ENCODE measurements at places on chromosomes 4 and X.
A peak's percentile ranks its signal among the peaks of the same experiment; 100 is the strongest.

GRCh38 chr4:42523066-42523718 is 125.9 kb downstream of the SHISA3 start:
- no peak for DNase-seq

DNA sequence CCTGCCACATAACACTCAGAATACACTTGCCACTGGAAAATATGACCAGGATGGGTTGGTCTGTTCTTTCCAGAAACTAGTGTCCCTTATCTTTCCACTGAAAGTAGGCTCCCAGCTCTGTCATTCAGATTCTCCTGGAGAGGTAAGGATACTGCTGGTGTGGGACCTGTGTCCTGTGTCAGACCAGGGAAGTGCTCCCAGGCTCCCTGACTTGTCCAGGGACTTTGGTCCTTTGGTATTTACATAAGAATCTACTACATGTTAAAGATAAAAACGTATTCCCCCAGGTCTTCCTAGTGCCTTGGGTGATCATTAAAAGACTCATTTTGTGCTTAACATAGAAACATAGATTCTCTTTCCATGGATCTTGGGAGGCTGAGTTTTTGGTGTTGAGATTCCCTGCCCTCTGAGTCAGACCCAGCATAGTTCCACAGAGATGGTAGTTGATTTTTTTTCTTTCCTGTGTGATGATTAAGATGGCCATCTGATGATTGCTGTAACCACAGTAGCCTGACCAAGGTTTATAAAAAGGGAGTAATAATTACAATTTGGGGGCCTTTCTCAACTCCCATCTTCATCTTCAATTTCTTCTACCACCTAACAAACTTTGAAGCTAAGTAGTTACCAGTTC is 159.8 kb upstream of the JADE1 start:
- DNase-seq = no peak

DNA sequence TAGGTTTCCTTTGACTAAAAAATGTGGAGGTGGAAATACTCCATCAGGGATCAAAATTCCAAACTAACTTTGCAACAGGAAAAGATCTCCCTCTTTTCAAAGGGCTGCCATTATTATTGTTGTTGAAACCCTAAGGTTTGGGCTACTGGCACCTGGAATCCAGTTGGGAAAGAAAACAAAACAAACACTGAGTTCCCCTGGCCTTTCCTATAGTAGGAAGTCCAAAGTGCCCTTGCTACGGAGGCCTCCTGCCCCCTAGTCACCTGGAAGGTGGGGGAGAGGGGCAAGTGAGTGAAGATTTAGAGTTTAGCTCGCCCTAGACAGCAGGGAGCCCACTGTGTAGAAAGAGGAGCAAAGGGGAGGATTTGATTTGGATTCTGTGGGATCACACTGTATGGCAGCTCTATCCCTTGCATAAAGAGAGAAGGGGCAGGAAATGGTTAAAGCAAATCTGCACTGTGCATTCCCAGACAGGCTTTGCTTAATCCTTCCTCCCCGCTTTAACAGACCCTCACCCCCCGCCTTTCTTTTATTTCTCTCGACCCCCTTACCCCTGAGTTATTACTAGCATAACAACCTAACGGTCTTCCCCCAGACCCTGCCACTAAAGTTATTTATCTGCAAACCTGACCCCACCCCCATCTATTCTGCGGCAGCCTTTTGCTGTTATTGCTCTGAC is 627 bp upstream of the FAT4 start:
- no peak for DNase-seq

- DNase-seq = no peak
Observed at GRCh38 chrX:17078031-17078720, 131.7 kb downstream of the REPS2 start.

DNA sequence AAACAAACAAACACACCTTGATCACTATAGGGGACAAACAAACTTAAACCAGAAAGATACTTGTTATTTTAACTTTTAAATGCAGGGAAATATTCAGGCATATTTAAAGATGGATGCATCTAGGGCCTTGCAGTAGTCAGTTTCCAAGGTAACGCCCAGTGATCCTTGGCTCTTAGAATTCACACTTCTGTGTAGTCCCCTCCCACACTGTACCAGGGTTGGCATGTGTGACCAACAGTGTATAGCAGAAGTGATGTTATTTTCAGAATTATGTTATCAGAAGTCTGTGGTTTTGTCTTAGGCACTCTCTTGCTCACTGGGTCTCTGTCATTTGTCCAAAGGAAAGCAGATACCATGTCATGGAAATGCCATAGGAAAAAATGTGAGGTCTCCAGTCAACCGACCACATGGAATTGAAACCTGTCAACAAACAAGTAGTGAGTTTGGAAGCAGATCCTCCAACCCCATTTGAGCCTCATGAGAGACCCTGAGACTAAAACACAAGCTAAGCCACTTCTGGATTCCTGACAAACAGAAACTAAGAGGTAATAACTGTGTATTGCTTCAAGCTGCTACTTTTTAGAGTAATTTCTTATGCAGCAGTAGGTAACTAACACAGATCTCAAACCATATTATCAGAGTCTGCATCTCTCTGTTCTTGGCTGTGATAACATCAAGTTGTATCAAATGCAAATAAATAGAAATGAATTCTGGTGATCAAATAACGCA is 670.3 kb downstream of the KCTD8 start:
- DNase-seq = no peak

DNA sequence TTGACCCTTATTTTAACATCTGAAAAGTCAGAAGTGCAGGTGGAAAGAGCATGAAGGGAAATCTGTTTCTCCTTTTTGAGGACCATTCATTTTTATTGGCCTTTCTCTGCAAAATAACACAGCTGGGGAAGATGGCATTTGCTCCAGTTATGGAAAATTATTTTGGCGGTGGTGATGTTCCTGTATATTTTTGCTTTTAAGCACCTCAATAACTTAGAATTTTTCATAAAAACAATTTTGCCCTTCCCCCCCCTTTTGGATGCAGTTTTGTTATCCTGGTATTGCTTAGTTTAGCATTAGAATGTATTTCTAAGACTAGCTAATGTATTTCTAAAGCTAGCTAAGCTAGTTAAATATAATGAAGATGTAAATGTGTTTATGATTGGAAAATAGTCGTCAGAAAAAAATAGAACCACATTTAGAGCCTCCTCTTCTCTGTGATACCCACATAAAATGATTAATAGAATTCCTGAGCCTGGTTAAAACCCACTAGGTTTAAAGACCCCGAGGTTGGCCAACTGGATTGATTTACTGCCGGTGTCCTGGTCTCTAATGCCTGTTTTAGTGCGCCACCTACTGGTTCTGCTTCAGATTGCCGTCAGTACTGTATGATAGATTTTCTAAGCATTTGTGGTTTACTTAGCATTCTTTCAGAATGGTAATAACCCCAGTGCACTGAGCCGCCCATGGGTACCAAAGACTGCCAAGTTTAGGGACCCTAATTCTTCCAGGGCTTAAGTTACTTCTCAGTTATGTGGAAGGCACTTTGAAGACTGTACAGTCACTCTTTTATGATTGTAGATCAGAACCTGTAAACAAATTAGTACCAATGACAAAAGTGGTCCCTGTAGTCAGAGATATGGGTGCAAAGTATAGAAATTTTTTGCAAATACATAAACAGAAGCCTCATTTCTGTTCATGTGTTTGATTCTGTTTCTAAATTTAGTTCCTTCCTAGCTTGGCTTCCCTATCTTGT is 11.4 kb downstream of the KLF3 start:
- peak; percentile 74 for DNase-seq

- DNase-seq = no peak
Observed at GRCh38 chr4:66000510-66001117, 330.3 kb upstream of the EPHA5 start.

DNA sequence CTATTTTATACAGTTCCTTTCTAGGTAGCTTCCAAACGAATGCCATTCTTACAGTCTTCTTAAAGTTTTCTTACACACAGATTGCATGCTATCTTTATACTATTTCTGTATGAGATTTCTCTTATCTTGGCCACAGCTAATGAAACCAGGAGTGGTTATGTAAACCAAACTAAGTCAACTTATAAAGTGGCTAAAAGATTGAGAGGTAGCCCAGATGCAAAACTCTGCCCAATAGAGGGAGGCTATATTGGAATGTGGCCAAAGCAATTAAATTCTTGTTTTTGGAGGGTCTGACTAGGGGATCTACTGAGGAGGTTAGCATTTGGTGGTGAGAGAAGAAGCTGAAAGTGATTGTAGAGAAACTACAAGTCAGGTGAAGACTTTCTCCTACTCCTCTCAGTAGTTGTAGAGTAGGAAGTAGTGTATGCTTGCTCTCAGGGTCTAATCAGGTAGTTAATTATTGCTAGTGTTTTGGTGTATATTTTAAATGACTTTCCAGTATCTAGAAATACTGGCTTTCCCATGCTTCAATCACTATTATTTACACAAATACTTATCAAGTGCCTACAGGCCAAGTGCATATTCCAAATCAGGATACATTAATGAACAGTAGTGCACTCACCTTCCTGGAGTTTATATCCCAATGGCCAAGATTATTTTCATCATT is 104.2 kb upstream of the HPGD start:
- no peak for DNase-seq

DNA sequence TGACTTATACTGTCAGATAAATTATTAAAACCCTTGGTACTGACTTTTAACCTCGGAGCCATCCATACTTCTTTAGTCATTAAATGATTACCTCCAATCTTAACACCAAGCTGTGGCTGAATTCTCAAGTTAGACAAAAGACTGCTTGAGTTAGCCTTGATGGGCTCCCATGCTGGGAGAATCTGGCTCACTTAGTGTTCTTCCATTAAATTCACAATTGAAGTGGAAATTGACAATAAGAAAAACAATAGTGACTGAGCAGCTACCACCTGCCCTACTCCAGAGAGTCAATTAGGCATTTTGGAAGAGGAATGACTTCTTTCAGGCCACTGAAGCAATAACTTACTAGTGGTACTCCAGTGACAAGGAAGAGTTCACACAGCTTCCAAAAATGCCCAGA is 503.0 kb upstream of the CPXCR1 start:
- no peak for DNase-seq

- DNase-seq = no peak
Observed at GRCh38 chrX:103480526-103480925, 38.8 kb downstream of the RAB40A start.

GRCh38 chr4:40763228-40763716 is 13.5 kb downstream of the NSUN7 start:
- no peak for DNase-seq

GRCh38 chr4:6474053-6474568 is 1.7 kb upstream of the PPP2R2C start:
- no peak for DNase-seq

GRCh38 chr4:86055898-86056297 is 304.0 kb downstream of the MAPK10 start:
- DNase-seq = no peak

DNA sequence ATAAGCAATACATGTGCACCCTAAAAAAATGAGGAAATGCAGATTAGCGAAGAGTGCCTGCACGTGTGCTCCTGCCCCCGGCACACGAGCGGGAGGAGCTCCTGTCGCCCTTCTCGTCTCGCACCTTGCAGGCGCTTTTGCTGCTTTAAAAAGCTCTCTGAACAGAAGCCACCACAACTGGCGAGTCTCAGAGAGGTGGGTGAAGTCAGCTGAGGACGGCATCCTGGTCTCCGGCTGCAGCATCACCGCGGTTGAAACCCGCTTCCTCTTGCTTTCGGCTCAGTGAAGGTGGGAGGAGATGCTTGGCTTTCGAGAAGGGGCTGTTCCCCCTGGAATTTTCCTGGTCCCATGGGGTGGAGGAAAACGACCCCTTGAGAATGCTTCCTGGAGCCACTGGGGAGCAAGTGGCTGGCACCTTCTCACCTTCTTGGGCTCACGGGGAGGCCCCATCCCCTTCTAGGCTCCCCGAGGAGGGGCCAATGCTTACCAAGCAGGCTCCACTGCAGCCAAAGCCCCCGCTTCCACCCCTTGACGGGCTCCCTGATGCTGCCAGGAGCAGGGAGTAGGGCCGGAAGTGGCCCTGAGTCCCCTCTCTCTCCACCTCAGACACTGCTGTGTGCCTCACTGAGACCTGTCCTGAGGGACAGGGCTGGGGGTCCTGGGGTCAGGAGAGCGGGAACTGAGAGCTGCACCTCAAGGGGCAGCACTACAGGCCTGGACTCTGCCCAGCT is 29.2 kb upstream of the MXD4 start:
- no peak for DNase-seq

GRCh38 chr4:42489095-42489494 is 91.8 kb downstream of the SHISA3 start:
- no peak for DNase-seq

GRCh38 chrX:24190500-24191156 is 41.1 kb downstream of the ZFX start:
- DNase-seq = no peak

GRCh38 chr4:123102897-123103471 is 180.6 kb upstream of the NUDT6 start:
- no peak for DNase-seq

- DNase-seq = no peak
Observed at GRCh38 chr4:35463251-35463952, 780.9 kb downstream of the ARAP2 start.

DNA sequence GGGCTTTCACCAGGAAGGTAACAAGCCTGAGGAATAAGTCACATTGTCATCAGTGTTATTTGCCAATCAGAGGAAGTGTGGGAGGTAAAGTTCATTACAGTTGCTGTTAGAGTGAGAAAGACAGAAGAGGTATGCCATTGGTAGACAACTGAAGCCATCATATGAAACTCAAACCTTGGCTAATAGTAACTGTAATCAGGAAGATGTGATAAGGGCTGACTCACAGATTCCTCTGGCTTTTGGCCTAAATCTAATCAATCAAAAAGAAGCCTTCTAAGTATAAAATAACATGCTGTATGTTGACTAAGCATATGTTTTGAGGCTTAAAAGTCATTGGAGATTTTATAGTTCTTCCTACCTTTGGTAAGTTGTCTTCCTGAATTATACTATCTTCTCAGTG is 242.8 kb downstream of the PCDH7 start:
- DNase-seq = no peak

DNA sequence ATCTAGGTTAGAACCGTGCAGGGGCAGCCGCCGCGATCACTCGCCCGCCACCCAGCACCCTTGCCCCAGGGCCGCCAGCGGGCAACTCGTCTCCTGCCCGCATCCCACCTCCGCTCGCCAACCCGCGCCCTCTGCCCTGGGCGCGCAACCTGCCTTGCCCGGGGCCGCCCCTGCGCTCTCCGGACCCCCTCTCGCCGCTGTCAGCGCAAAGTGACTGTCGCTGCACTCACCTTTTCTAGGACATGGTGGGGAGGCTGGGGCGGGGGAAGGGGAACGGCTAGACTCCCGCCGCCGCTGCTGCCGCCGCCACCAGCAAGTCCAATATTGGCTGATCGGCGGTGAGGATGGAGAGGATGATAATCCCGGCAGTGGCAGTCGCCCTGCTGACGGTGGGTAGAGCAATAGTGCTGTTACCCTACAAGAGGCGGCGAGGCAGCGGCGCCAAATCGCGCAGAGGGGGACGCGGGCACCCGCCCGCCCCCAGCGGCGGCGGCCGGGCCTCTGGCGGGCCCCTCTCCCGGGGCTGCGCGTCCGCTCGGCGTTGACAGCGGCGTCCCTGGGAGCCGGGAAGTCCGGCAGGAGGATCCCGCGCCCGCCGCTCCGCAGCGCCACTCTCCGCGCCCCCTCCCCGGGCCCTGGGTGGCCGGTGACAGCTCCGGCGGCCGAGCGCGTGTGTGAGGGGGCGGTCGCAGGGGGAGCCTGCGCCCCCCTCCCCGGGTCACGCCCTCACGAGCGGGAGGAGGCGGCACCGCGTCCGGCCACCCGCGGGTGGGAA is 2.3 kb upstream of the NR3C2 start:
- peak; percentile 12 for DNase-seq

All from stimulated activated CD8-positive, alpha-beta memory T cell treated with anti-CD3 and anti-CD28 coated beads, Interleukin-7, amount 100 ng/mL, for 24 hours (primary cell).